Osteoblast (primary cell): ENCODE measurements at places on chromosomes 5 and 9. TPM values are rescaled to one million over a fixed set of nuclear protein-coding genes. Genes with fewer than 3 reads are reported as not detected.

Gene TMEM215
- not detected in 2 replicates for total RNA-seq

Gene UNC13B
- 24.8 and 25.3 TPM in 2 replicates for total RNA-seq

Gene HTR1A
- not detected in 2 replicates for total RNA-seq

GRCh38 chr9:27248702-27249101 lies 48.2 kb downstream of the EQTN start:
- peak; percentile 82 for DNase-seq

DNA sequence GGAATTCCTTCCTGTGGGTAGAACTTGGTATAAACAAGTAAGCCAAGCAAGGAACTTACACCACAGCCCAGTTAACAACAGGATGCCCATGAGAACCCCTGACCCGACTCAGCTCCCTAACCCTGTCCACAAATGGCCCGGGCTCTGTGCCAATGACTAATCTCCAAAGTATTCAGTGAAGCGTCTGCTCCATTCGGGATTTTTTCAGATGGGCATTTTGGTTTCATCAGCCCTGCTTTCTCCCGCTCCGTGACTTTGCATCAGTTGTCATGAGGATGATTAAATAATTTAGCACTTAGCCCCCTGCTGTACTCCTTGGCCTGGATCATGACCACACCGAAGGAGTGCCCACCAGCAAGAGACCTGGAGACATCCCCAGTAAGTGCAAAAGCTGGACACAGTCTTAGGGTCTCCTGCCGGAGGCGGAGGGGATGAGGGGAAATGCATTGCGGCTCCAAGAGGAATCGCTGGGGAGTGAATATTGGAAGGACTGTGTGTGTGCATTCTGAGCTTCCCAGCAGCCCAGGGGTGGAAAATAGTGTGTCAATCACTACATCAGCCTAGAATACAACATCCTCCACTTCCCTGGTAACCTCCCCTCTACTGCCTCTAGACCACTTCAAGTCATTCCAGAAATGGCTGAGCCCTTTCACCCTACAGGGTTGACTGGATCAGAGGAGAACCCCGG lies 41.4 kb upstream of the DNAH5 start:
- peak; percentile 76 for DNase-seq

GRCh38 chr5:9020996-9021395 lies 524.9 kb downstream of the SEMA5A start:
- no peak for DNase-seq

DNA sequence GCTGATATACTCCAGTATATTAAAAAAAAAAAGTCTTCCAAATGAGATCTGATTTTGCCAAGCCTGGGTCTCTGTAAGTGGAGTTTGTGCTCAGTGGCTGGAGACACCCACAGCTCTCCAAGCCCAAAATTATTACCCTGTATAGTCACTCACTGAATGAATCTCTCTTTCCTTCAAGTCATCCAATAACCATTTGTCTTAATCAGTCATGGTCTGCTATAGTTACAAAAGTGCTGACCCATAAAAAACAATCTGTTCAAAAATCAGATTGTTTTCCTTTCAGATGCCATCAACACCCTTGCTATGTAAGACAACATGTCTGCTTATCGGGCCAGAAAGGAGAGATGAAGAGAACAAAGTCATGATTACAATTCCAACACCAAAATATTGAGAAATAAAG lies 159.4 kb upstream of the FST start:
- no peak for DNase-seq

GRCh38 chr9:27347889-27348288 lies 50.9 kb upstream of the EQTN start:
- DNase-seq: no peak

- no peak for DNase-seq
Observed at GRCh38 chr5:174247301-174247700, 201.8 kb downstream of the NSG2 start.

DNA sequence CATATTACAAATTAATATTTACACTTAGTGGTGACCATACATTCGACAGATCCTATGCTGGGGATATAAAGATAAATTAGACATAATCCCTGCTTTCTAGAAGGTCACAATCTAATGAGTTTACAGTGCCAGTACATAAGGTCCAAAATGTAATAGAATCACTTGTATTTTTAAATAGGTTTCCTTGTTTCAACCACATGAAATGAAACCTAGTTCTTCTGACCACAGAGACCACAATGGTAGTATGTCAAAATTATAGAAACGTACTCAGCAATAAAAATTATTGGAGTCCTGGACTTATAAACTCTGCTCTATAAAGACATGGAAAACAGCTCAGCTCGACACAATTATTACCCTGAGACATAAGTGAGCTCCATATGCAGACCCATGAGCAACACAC lies 444.3 kb downstream of the SPOCK1 start:
- no peak for DNase-seq

DNA sequence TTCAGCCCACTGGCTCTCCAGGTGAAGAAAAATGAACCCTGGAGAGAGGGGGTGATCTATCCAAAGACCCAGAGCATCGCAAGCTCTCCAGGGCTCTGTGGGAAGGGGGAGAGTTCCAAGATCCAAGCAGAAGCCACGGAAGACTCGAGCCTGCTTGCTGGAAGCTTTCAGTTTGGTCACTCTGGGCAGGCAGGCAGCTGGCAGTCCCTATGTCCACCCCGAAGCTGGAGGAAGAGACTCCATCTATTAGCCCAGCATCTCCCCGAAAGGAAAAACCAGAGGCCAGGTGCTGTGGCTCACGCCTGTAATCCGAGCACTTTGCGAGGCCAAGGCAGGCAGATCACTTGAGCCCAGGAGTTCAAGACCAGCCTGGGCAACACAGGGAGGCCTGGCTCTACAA lies 10.7 kb upstream of the SPARC start:
- DNase-seq: no peak

DNA sequence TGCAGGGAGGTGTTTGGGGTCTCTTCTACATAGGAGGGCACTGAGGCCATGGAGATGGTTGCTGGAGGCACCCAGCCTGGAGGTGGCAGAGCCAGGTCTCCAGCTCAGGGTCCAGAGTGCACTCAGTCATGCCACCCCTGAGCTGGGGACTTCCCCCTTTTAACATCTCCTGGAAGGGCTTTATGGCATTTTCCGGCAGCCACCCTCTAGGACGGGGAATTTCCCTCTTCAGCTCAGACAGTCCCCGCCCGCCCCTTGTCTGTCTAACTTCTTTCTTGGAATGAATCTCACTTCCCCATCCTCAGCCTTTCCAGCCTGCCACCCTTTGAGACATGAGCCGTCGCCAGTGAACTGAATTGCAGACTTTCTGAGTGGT lies 49.9 kb downstream of the COL15A1 start:
- DNase-seq: peak; percentile 31
